ENCODE measurements at places on chromosomes 6 and 20.

DNA sequence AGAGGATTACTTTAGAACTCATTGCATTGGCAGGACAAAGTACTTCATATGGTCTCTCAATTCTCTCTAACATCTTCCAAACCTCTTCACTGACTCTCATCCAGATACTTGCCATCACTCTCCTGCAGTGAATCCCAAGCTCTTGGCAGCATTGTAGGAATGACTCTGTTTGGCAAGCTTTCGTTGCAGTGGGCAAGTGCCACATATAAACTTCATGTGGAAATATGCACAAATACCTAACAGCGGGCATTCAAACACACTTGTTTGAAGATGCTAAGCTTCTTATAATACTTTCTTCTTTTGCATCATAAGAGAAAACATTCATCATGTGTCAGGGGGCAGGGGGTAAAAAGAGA is 86.2 kb upstream of the F13A1 start:
- DNase-seq: no peak

GRCh38 chr6:449486-450419 is 58.2 kb downstream of the IRF4 start:
- DNase-seq: no peak

GRCh38 chr20:63135411-63135810 is 80.5 kb downstream of the YTHDF1 start:
- no peak for DNase-seq

- no peak for DNase-seq
Observed at GRCh38 chr6:17042422-17043147, 59.3 kb upstream of the STMND1 start.

GRCh38 chr20:5887386-5887785 is 62.9 kb downstream of the TRMT6 start:
- DNase-seq: no peak

DNA sequence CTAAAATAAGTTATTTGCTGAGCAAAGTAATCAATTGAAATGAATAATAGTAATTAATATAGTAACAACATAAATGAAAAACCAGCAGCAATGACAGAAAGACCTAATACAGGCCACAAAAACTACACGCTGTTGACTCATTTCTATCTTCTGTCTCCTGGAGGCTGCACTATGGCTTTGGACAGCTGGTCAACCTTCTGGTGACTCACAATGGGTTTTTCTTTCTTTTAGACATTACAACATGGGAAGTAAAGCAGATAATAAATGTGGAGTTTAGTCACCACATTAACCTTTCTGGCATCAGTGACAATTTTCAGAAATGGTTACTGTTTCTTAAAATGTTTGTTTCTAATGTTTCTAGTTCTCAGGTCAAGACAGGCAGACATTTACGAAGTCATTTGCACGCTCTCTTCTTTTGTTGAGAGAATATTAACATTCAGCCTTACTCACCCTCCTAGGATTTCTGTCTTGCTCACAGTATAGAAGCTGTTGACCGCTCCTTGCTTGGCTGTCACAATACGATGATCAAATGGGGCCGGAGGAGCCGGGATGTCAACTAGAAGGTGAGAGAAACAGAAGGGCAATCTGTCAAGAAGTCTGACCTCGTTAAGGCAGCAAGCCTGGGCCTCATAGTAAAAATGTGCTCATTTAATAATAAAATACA is 62.2 kb downstream of the MYLK4 start:
- no peak for DNase-seq

- no peak for DNase-seq
Observed at GRCh38 chr20:51187261-51187660, 164.4 kb upstream of the KCNG1 start.

DNA sequence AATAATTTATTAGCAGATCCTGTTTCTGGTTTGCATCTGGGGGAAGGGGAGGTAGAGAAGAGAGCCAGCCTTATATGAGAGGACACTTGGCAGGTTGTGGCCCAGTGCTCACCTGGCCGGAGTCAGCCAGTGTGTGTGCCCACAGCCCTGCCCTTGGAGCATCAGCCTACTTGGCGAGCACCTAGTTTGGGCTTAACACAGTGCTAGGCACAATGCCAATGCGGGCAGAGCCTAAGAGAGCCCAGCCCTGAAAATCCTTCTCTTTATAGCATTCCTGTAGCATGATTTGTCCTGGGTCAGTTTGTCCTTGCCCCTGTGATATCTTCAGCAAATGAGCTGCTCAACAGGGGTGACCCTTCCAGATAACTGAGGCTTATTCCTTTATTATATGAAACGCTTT is 73.0 kb downstream of the SLX4IP start:
- DNase-seq: no peak

DNA sequence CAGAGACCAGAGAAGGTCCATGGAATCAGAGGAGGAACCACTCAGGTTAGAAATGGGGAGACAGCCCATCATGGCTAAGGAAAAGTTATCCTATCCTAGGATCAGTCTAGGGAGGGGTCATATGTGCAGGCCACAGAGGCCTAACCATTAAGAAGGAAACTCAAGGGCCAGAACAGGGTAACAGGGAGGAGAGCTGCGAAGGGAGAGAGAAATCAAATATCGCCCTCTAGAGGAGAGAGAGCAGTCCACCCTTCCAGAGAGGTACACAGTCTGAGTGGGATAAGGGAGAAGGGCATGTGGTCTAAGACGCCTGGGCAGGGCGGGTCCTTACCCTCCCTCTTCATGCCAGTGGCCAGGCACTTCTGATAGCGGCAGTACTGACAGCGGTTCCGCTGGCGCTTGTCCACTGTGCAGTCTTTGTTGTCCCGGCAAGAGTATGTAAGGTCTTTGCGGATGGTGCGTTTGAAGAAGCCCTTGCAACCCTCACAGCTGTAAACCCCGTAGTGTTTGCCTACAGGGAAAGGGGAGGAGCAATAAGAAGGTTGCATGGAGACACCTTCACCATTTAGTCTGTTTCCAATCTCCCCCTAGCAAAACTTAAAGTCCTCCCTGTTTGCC is 2.9 kb downstream of the RXRB start:
- peak; percentile 21 for DNase-seq

- no peak for DNase-seq
Observed at GRCh38 chr6:125102411-125102810, 51.2 kb upstream of the TPD52L1 start.

DNA sequence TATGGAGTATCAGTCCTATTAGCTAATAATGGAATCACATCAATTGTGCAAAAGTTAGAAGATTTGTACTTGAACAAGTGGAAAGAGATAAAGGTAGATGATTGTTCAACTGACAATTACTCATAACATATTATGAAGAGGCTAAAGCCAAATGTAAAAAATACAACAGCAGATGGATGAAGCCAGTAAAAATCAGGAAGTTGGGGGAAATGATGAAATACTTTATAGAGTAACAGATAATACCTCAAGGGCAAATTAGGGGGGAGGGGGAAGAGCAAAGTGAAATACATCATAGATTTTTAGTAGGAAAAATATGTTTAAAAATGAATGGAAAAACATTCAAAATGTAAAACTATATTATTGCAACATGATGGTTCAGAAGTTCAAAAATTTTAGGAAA is 114.0 kb downstream of the PDSS2 start:
- DNase-seq: no peak

GRCh38 chr20:20480126-20480525 is 112.2 kb downstream of the INSM1 start:
- no peak for DNase-seq

- peak; percentile 60 for DNase-seq
Observed at GRCh38 chr20:33685328-33686099, 671 bp downstream of the E2F1 start.

- no peak for DNase-seq
Observed at GRCh38 chr6:56820060-56820459, 134.8 kb upstream of the BEND6 start.

DNA sequence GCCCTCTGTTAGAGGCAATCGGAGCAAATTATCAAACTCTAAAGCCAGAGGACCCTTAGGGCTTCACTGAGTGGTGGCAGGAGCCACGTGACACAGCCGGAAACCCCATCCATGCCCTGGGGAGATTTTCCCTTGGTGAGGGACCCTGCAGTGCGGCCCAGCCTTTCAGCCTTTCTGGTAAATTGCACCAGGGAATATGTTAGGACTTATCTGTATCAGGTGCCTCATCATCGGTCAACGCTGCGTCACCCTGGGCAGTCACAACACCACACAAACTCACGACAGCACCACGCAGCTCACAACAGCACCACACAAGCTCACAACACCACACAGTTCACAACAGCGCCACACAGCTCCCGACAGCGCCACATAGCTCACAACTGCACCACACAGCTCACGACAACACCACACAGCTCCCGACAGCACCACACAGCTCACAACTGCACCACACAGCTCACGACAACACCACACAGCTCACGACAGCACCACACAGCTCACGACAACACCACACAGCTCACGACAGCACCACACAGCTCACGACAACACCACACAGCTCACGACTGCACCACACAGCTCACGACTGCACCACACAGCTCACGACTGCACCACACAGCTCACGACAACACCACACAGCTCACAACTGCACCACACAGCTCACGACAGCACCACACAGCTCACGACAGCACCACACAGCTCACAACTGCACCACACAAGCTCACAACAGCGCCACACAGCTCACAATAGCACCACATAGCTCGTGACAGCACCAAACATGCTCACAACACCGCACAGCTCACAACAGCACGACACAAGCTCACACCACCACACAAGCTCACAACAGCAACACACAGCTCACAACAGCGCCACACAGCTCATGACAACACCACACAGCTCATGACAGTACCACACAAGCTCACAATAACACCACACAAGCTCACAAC is 199.0 kb downstream of the DLL1 start:
- DNase-seq: no peak

DNA sequence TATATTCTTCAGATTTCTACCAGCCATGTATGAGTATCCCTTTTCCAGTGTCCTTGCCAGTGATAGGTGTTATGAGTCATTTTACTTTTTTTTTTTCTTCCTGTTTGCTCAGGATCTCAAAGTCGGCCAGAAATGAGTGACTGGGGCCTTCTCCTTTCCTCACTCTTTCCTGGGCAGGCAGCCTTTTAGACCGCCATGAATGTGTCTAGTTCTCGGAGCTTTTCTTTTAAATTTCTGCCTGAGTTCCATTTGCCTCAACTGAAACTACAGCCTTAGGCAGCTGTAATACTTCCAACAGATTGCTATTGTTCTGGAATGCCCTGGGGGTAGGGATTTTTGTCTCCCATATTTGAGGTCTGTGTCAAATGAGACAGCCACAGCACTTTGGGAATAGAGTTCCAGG is 83.7 kb downstream of the STXBP5 start:
- no peak for DNase-seq

GRCh38 chr6:55917751-55918415 is 42.5 kb upstream of the BMP5 start:
- no peak for DNase-seq

- DNase-seq: no peak
Observed at GRCh38 chr6:118101831-118102345, 194.8 kb downstream of the SLC35F1 start.

- no peak for DNase-seq
Observed at GRCh38 chr6:113031591-113032238, 684.6 kb downstream of the RFPL4B start.

DNA sequence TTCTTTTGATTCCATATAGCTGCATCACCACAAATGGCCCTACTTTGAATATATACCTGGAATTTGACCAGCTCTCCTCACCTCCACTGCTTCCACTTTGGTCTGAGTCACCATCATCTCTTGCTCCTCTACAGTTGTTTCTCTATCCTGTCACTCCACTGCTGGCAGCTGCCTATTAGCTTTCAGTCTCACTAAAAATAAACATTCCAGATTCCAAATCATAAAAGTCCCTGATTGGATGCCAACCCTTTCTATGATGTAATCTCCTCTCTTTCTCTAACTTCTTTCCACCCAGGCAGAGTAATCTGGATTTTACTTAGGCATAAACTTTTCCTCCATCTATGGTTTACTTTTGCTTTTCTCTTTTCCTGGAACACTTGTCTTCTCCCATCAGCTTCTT is 49.1 kb downstream of the RFPL4B start:
- no peak for DNase-seq

DNA sequence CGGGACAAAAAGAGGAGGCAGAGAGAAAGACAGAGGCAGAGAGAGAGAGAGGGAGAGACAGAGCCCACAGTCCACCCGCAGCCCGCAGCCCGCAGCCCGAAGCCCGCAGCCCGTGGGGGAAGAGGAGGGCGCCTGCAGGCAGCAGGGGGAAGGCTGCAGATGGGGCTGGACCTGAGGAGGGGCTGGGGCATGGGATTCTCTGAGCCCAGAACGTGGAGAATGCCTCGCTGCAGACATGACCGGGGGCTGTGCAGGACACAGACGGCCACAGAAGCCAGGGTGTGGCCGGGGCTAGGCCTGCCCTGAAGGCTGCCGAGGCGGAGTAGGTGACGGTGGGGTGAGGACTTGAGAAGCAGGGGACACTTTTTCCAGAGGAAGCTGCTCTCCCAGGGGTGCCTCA is 6.5 kb upstream of the SLCO4A1 start:
- DNase-seq: no peak

- no peak for DNase-seq
Observed at GRCh38 chr20:24996449-24997377, 4.2 kb upstream of the APMAP start.

GRCh38 chr20:6012179-6012578 is 41.7 kb downstream of the LRRN4 start:
- DNase-seq: no peak

- no peak for DNase-seq
Observed at GRCh38 chr6:6678185-6678671, 89.7 kb downstream of the LY86 start.

GRCh38 chr6:139942331-139942730 is 567.9 kb upstream of the CITED2 start:
- no peak for DNase-seq

GRCh38 chr6:35018746-35019145 is 122.4 kb downstream of the TCP11 start:
- no peak for DNase-seq

DNA sequence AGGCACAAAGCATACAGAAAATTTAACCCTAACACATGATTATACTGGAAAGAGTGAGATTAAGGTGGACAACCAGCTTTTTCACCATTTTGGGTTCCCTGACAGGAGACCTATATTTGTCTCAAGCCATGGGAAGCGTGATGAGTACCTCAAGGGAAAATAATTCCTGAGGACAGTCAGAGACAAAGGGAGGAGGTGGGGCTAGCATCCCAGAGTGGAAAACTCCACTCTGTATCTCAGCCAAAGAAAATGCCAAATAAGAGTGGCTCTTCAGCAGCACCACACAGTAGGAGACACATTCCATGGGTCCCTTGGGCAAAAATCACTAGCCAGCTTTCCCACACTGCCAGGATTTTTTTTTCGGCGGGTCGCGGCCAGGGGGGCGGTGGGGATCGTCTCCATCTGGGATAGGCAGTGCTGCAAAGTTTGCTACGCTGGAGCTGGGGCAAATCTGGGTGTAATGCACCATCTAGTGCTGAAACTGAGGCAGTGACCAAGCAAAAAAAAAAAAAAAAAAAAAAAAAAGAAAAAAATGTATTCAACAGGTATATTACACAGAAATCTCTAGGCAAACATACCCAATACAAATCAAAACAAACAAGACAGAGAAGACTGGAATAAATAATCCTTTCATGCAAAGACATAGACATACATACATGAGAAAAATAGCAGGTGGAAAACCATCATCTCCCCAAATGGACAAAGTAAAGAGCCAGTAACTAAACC is 77.3 kb upstream of the SLC35F1 start:
- no peak for DNase-seq

- no peak for DNase-seq
Observed at GRCh38 chr6:10084111-10084986, 330.5 kb downstream of the TFAP2A start.

GRCh38 chr6:151690768-151691562 is 116.5 kb upstream of the ESR1 start:
- peak; percentile 34 for DNase-seq

Data from activated naive CD4-positive, alpha-beta T cell treated with Interleukin-2 at 50 U/mL for 16 hours (primary cell).